ENCODE measurements at places on chromosomes 5 and 9. TPM values are rescaled to one million over a fixed set of nuclear protein-coding genes. Genes with fewer than 3 reads are reported as not detected.

- DNase-seq, result no peak
- H3K4me1 ChIP-seq, result no peaks in the 10 kb centered on the region
- H3K4me3 ChIP-seq, result no peak overlapping the region
- H3K36me3 ChIP-seq, result no peaks in the 10 kb centered on the region
Measured at GRCh38 chr5:147522435-147522834, 12.6 kb upstream of the DPYSL3 start.

- DNase-seq, result no peak
- H3K4me3 ChIP-seq, result peak overlapping the region; percentile 64
- H3K27me3 ChIP-seq, result no peaks in the 10 kb centered on the region
- peaks cover 42% of the 10 kb centered on the region for H3K4me1 ChIP-seq
- no peaks in the 10 kb centered on the region for H3K36me3 ChIP-seq
Measured at GRCh38 chr5:61332358-61332749, 296 bp downstream of the ZSWIM6 start.

DNA sequence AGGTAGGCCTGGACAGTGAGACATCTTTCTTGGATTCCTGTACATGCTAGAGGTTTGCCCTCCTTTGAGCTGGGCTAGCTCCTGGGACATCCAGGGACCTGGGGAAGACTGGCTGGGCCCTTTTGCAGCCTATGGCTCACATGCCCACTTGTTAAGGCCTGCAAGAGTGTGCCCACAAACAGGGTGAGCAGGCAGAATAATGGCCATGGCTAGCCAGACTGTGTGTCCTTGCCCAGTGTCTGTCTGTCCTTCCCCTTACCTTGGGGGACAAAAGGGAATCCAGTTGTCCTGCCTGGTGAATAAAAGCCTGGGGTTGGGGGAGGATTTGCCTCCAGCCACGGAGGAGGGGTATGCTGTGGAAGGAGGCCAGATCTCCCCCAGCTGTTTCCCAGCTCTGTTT is 13.0 kb upstream of the CXXC5 start:
- H3K36me3 ChIP-seq, result peaks cover 4% of the 10 kb centered on the region
- no peak for DNase-seq
- no peak overlapping the region for H3K27ac ChIP-seq
- H3K4me3 ChIP-seq, result no peak overlapping the region
- no peaks in the 10 kb centered on the region for H3K27me3 ChIP-seq

DNA sequence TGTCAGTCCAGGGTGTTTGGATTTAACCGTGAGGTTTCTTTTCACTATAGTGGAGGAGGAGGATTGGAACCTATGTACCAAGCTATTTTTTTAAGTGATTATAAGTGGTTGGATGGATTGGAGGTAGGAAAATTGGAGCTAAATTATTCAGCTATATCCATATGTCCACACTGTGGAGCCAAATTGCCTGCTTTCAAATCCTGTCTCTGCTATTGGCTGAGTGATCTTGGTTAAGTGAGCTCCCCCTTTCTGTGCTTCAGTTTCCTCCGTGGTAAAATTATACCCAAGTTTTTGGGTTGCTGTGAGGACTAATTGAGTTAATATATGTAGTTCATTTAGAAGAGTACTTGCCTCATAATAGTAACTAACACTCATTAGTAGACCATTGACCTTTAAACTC is 2.5 kb downstream of the CENPP start:
- no peak overlapping the region for H3K4me3 ChIP-seq
- no peak for DNase-seq
- H3K4me1 ChIP-seq, result peaks cover 27% of the 10 kb centered on the region
- H3K27ac ChIP-seq, result peak overlapping the region; percentile 59

- DNase-seq, result no peak
- H3K27ac ChIP-seq, result no peak overlapping the region
- H3K4me1 ChIP-seq, result no peaks in the 10 kb centered on the region
- no peaks in the 10 kb centered on the region for H3K36me3 ChIP-seq
- no peak overlapping the region for H3K4me3 ChIP-seq
Measured at GRCh38 chr9:8254541-8254940, 455.0 kb upstream of the DMAC1 start.

DNA sequence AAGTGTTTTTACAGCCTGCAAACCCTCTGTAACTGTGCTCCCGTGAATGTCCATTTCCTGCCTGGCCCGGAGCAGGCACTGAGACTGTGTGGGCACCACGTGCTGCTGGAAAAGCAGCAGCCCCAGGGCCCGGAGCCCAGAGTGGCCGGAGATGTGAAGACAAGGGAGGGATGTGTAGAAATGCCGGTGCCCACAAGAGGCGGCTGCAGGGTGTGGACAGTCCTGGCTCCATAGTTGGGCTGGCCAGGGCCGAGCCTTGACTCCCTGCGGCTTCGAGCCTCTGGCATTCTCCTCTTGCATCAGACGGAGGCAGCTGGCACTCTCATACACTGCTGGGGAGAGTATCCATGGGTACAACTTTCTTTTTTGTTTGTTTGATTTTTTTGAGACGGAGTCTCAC is 13.2 kb upstream of the GFPT2 start:
- no peak overlapping the region for H3K27ac ChIP-seq
- no peaks in the 10 kb centered on the region for H3K4me1 ChIP-seq

- no peaks in the 10 kb centered on the region for H3K36me3 ChIP-seq
- H3K4me1 ChIP-seq, result no peaks in the 10 kb centered on the region
- no peaks in the 10 kb centered on the region for H3K27me3 ChIP-seq
- no peak overlapping the region for H3K27ac ChIP-seq
Measured at GRCh38 chr9:127595611-127596010, 16.5 kb upstream of the STXBP1 start.

- peaks cover 4% of the 10 kb centered on the region for H3K27me3 ChIP-seq
- H3K4me3 ChIP-seq, result no peak overlapping the region
- H3K27ac ChIP-seq, result no peak overlapping the region
Measured at GRCh38 chr5:173643964-173644363, 27.5 kb upstream of the BOD1 start.

- DNase-seq, result no peak
- H3K4me3 ChIP-seq, result no peak overlapping the region
- H3K27ac ChIP-seq, result no peak overlapping the region
- peaks cover 81% of the 10 kb centered on the region for H3K4me1 ChIP-seq
Measured at GRCh38 chr9:38022203-38022895, 46.7 kb downstream of the SHB start.

- no peaks in the 10 kb centered on the region for H3K27me3 ChIP-seq
- no peak overlapping the region for H3K27ac ChIP-seq
- no peaks in the 10 kb centered on the region for H3K4me1 ChIP-seq
- no peak for DNase-seq
Measured at GRCh38 chr9:89379031-89379430, 60.7 kb downstream of the SECISBP2 start.

GRCh38 chr9:120845255-120845654 is 2.5 kb upstream of the PSMD5 start:
- no peaks in the 10 kb centered on the region for H3K27me3 ChIP-seq
- H3K4me1 ChIP-seq, result peaks cover 12% of the 10 kb centered on the region
- no peaks in the 10 kb centered on the region for H3K36me3 ChIP-seq
- H3K4me3 ChIP-seq, result no peak overlapping the region
- no peak for DNase-seq
- no peak overlapping the region for H3K27ac ChIP-seq

DNA sequence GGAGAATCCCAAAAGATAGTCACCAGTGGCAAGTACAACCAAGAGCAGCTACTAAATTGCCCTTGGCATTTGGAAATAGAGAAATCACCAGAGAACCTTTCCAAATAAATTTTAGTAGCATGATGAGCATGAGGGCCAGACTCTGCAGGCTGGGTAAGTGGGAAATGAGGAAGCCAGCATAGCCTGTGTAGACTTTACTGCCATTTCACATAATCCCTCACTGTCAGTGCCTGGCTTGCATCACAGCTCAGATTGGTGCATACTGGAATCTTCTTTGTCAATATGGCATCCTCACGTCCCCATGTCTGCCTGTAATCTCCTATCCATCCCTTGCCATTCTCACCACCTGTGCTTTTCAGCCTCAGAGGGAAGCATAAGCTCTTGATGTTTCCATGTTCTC is 14.5 kb downstream of the GRAMD2B start:
- H3K27me3 ChIP-seq, result no peaks in the 10 kb centered on the region
- no peak for DNase-seq
- H3K36me3 ChIP-seq, result peaks cover 15% of the 10 kb centered on the region
- no peak overlapping the region for H3K4me3 ChIP-seq
- H3K4me1 ChIP-seq, result peaks cover 15% of the 10 kb centered on the region
- no peak overlapping the region for H3K27ac ChIP-seq

DNA sequence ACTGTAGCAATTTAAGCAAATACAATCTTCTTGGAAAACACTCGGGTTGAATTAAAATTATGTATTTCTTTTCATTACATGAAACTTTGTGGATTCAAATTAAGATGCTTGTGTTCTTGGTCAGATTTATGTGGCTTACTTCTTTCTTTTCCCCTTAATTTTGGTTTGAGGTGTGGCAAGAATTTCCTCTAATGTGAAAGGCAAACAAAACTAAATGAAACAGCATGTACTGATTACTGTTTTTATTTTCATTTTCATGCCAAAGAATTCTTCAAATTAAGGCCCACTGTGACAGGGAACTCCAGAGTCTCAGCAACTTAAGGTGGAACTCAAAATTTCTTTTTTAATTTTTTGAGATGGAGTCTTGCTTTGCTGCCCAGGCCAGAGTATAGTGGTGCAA is at the start of gene OMD:
Gene OMD, minus strand, starts transcription at position 132 of the 400 bp plus-strand sequence. CDS start 6,913 bp downstream, outside the sequence.
- no peaks in the 10 kb centered on the region for H3K27me3 ChIP-seq
- no peaks in the 10 kb centered on the region for H3K36me3 ChIP-seq
- no peaks in the 10 kb centered on the region for H3K4me1 ChIP-seq

- peaks cover 8% of the 10 kb centered on the region for H3K27me3 ChIP-seq
- no peaks in the 10 kb centered on the region for H3K36me3 ChIP-seq
- no peak overlapping the region for H3K4me3 ChIP-seq
- DNase-seq, result no peak
- no peak overlapping the region for H3K27ac ChIP-seq
Measured at GRCh38 chr9:91036826-91037510, 235.3 kb downstream of the SYK start.

DNA sequence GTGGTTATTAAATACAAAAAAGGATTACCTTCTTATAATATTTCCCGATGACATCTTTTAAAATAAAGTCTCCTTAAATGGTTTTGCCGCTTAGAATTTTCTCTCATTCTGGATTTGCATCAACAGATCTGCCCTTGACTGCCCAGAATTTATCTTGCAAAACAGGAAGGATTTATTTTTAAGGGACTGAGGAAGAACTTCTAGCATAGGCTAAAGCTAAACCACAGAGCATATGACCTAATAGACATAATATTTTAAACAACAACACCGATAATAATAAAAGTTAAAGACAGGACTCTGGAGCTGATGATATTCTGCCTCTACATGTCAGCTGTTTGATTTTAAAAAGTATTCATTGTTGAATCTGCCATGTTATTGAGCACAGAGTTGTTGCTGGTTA is 145.3 kb upstream of the ADCY2 start:
- no peaks in the 10 kb centered on the region for H3K27me3 ChIP-seq
- no peak for DNase-seq
- H3K4me1 ChIP-seq, result no peaks in the 10 kb centered on the region
- no peak overlapping the region for H3K4me3 ChIP-seq
- no peaks in the 10 kb centered on the region for H3K36me3 ChIP-seq
- H3K27ac ChIP-seq, result no peak overlapping the region

DNA sequence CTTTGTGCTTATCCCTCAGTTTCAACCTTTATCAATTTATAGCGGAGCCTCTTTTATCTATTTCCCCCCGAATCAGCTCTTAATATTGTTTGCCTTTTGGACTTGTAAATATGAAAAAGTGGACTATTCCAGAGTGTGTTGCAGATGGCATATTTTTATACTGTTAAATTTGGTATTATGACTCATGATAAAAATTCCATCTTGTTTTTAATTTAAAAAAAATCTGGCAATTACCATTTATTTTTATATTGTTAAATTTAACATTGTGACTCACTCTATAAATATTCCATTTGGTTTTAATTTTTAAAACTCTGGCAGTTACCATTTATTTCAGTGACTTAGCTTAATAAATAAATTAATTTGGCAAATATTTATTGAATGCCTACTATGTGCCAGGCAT is 37.5 kb downstream of the RBM27 start:
- H3K4me3 ChIP-seq, result no peak overlapping the region
- H3K36me3 ChIP-seq, result peaks cover 8% of the 10 kb centered on the region
- H3K4me1 ChIP-seq, result no peaks in the 10 kb centered on the region
- DNase-seq, result no peak
- H3K27ac ChIP-seq, result no peak overlapping the region

DNA sequence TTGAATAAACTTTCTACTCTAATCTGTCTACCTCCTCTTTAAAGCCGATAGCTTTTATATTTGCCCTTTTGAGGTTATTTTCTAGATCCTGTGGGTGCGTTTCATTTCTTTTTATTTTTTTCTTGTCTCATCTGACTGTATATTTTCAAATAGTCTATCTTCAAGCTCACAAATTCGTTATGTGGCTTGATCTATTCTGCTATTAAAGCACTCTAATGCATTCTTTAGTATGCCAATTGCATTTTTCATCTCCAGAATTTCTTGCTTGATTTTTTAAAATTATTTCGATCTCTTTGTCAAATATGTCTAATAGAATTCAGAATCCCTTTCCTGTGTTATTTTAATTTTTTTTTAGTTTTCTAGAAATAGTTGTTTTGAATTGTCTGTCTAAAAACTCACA is 172.4 kb downstream of the CYLC2 start:
- no peaks in the 10 kb centered on the region for H3K36me3 ChIP-seq
- H3K4me3 ChIP-seq, result no peak overlapping the region
- H3K4me1 ChIP-seq, result no peaks in the 10 kb centered on the region
- DNase-seq, result no peak
- H3K27me3 ChIP-seq, result no peaks in the 10 kb centered on the region

DNA sequence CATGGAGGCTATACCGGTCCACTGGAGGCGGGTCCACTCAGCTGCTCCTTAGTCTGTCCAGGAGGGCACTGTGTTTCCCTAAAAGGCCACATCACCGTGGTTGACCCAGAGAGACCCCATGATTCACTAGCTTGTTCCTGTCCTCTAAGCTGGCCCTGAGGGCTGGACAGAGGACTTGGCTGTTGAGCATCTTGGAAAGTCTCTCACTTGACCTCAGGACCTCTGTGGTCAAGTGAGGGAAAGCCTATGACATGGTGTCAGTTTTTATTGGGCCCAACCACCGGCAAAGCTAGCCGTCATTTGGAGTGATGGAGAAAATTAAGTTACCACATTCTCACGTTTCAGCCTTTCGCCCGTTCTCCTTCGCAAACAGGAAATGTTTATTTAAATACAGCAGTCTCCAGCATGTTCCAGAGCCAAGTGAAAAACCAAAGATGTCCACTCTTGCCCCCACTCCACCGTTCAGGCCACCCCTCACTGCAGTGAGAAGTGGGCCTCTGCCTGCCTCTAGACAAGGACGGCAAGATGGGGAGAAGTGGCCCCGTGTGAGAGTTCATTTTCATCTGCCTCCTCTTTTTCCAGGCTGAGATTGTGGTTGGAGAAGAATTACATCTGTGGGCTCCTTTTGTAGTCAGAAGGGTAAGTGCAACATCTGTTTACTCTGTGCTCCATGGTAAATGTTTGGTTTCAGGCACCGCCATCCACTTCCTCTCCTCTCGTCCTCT is 4.4 kb downstream of the SLIT3 start:
- H3K27ac ChIP-seq, result no peak overlapping the region
- H3K4me1 ChIP-seq, result peaks cover 6% of the 10 kb centered on the region
- H3K27me3 ChIP-seq, result peaks cover 7% of the 10 kb centered on the region
- no peak overlapping the region for H3K4me3 ChIP-seq

HCN1 gene
- polyA plus RNA-seq, result not detected

HAND1 gene
- not detected for polyA plus RNA-seq

NR3C1 gene
- 21.7 TPM for polyA plus RNA-seq

PDLIM7 gene
- 48.5 TPM for polyA plus RNA-seq

PTGDS gene
- polyA plus RNA-seq, result not detected

DAB2 gene
- 7.5 TPM for polyA plus RNA-seq

CCDC183 gene
- 0.06 TPM for polyA plus RNA-seq

CDHR2 gene
- 0.01 TPM for polyA plus RNA-seq

GRAMD2B gene
- polyA plus RNA-seq, result 42.9 TPM

OTP gene
- polyA plus RNA-seq, result not detected

CCNJL gene
- polyA plus RNA-seq, result 2.1 TPM

CD72 gene
- polyA plus RNA-seq, result 0.66 TPM

WDR38 gene
- polyA plus RNA-seq, result not detected

NR5A1 gene
- not detected for polyA plus RNA-seq

TAF7 gene
- 58.9 TPM for polyA plus RNA-seq

TMEM252 gene
- polyA plus RNA-seq, result not detected

ATP10B gene
- 0.06 TPM for polyA plus RNA-seq

CDX1 gene
- polyA plus RNA-seq, result not detected
